Mesenchymal stem cell (in vitro differentiated cells and primary cell): ENCODE measurements at places on chromosomes 2 and 18.

DNA sequence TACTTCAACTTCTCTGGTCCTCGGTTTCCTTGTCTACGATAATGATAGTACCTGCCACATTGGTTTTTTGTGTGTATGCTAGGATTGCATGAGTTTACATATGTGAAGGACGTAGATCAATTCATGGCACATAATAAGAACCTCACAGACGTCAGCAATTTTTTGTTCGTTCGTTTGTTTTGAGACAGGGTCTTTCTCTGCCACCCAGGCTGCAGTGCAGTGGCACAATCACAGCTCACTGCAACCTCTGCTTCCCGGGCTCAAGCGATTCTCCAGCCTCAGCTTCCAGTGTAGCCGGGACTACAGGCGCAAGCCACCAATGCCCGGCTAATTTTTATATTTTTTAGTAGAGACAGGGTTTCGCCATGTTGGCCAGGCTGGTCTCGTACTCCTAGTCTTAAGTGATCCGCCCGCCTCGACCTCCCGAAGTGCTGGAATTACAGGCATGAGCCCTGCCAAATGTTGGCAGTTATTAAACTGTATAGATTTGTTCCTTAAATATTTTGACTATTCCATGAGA, 756 bp upstream of the SLC35F5 start:
- no peak overlapping the region for H3K4me3 ChIP-seq
- peak overlapping the region; percentile 69 for H3K27ac ChIP-seq
- peaks cover 20% of the 10 kb centered on the region for H3K36me3 ChIP-seq
- no peaks in the 10 kb centered on the region for H3K27me3 ChIP-seq
- peaks cover 1% of the 10 kb centered on the region for H3K4me1 ChIP-seq

DNA sequence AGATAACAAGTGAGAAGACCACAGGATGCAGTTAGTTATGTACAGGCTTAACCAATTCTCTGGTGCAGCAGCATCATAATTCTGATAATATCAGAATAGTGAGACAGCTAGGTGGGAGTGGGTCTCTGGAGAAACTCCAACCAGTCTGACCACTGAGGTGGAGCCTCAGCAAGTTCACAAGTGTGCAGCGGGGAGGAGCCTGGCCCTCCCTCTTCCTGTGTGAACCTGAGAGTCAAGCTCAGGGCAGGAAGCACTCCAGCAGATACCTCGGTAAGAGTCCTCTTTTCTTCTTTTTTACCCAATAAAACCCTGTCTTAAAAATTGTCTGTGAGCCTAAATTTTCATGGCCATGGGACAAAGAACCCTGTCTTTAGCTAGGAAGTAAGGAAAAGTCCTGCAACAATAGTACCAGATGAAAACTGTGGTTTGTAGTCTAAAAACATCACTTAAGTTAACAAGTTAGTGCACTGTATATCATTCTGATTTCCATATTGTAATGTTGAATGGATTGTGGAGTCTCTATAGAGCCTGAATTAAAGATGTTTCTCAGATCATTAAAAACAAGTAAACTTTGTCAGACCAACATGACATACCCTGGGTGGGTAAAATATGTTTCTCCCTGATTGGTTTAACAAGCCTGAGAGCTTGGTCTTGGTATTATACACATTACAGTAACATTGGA, 370.8 kb downstream of the TMEM182 start:
- no peaks in the 10 kb centered on the region for H3K4me1 ChIP-seq
- DNase-seq, result no peak
- H3K27ac ChIP-seq, result no peak overlapping the region
- no peaks in the 10 kb centered on the region for H3K36me3 ChIP-seq

GRCh38 chr2:123453046-123453700, 571.9 kb upstream of the CNTNAP5 start:
- H3K36me3 ChIP-seq, result no peaks in the 10 kb centered on the region
- DNase-seq, result no peak
- H3K4me1 ChIP-seq, result no peaks in the 10 kb centered on the region
- H3K4me3 ChIP-seq, result no peak overlapping the region
- no peaks in the 10 kb centered on the region for H3K27me3 ChIP-seq

- peaks cover 25% of the 10 kb centered on the region for H3K36me3 ChIP-seq
- DNase-seq, result peak; percentile 32
- peaks cover 17% of the 10 kb centered on the region for H3K27me3 ChIP-seq
Measured at GRCh38 chr2:238162846-238163441, 4.2 kb downstream of the ERFE start.

GRCh38 chr2:158457092-158457825, 507 bp downstream of the PKP4 start:
- H3K4me3 ChIP-seq, result peak overlapping the region; percentile 91
- peaks cover 2% of the 10 kb centered on the region for H3K4me1 ChIP-seq
- DNase-seq, result peak; percentile 80
- peak overlapping the region; percentile 87 for H3K27ac ChIP-seq
- H3K36me3 ChIP-seq, result no peaks in the 10 kb centered on the region

DNA sequence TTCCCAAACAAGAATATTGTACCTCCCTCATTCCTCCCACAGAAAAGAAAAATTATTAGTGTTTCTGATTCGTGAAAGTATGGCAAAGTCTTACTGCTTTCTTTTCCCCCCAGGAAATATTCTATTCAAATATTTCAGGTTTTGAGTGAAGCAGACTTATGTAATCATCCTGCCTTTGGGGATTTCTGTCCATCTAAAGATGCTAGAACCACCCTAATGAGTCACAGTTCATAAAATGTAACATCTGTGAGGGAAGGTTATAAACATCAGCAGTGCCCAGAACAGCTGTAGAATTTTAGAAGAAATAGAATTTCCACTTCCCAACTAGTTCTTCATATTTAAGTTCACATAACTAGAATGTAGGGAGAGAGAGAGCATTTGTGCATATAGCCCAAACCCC, 39.0 kb downstream of the EEF1B2 start:
- H3K4me3 ChIP-seq, result no peak overlapping the region
- H3K36me3 ChIP-seq, result no peaks in the 10 kb centered on the region
- no peaks in the 10 kb centered on the region for H3K27me3 ChIP-seq
- H3K4me1 ChIP-seq, result no peaks in the 10 kb centered on the region

DNA sequence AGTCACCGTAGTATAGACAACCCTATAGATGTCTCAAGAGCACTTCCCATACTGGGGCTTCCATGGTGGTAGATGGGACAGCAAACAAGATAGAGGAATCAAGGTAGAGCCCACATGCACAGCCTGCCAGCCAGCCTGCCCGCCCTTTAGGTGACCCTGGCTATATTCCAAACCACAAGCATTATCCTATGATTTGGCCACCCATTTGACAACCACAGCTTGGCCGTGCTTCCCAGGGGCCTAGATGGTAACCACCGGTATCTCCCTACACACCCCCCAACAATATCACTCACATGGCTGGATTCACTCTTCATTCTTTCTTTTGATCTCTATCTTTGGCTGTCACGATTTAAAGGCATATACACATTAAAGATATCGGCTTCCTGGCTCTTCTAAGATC, 85.3 kb downstream of the CDK15 start:
- no peaks in the 10 kb centered on the region for H3K36me3 ChIP-seq
- H3K4me3 ChIP-seq, result no peak overlapping the region
- H3K27me3 ChIP-seq, result peaks cover 6% of the 10 kb centered on the region
- H3K4me1 ChIP-seq, result peaks cover 3% of the 10 kb centered on the region

GRCh38 chr2:96274355-96275056, 8.5 kb downstream of the CIAO1 start:
- no peaks in the 10 kb centered on the region for H3K4me1 ChIP-seq
- H3K27ac ChIP-seq, result peak overlapping the region; percentile 8
- H3K27me3 ChIP-seq, result no peaks in the 10 kb centered on the region
- H3K36me3 ChIP-seq, result peaks cover 85% of the 10 kb centered on the region

- H3K4me1 ChIP-seq, result peaks cover 3% of the 10 kb centered on the region
- no peak overlapping the region for H3K27ac ChIP-seq
- no peak for DNase-seq
- H3K36me3 ChIP-seq, result no peaks in the 10 kb centered on the region
Measured at GRCh38 chr18:80075940-80076339, 33.1 kb upstream of the ADNP2 start.

GRCh38 chr2:105553538-105554196, 154.8 kb upstream of the FHL2 start:
- no peak overlapping the region for H3K4me3 ChIP-seq
- peak overlapping the region; percentile 32 for H3K27ac ChIP-seq
- no peaks in the 10 kb centered on the region for H3K36me3 ChIP-seq
- H3K27me3 ChIP-seq, result peaks cover 55% of the 10 kb centered on the region

- H3K4me3 ChIP-seq, result no peak within 1 kb of the TSS
- peak; percentile 46 for DNase-seq
- no peaks in the 10 kb centered on the region for H3K36me3 ChIP-seq
- no peak within 1 kb of the TSS for H3K27ac ChIP-seq
Measured at GRCh38 chr2:102473020-102473419, at the start of gene SLC9A4. SLC9A4 (plus strand) TSS chr2:102473226; CDS start chr2:102473760, 534 bp downstream.

DNA sequence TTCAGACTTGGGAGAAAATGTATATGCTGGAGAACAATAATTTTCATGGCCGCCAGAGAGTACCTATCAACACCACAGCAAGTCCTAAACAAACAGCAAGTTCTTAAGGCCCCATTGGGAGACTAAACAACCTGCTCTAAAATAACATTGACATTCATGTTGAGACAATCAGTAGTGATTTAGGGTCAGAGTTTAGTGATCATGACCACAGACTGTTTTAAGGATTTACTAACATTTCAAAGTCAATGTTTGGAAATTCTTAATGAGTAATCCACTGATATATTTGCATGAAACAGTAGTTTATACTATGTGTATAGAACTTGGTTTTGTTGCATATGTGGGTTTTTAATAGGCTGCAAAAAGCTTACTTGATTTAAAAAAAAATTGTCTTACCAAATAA, 34.7 kb downstream of the RASGRP3 start:
- no peaks in the 10 kb centered on the region for H3K27me3 ChIP-seq
- DNase-seq, result peak; percentile 81
- no peaks in the 10 kb centered on the region for H3K36me3 ChIP-seq
- no peaks in the 10 kb centered on the region for H3K4me1 ChIP-seq

GRCh38 chr18:79488311-79489050, 92.8 kb downstream of the NFATC1 start:
- no peaks in the 10 kb centered on the region for H3K27me3 ChIP-seq
- DNase-seq, result no peak

GRCh38 chr2:70121627-70122372, 34.5 kb downstream of the PCBP1 start:
- no peak overlapping the region for H3K4me3 ChIP-seq
- H3K36me3 ChIP-seq, result no peaks in the 10 kb centered on the region
- H3K4me1 ChIP-seq, result peaks cover 26% of the 10 kb centered on the region

GRCh38 chr2:149606251-149606811, 18.8 kb upstream of the MMADHC start:
- H3K4me1 ChIP-seq, result no peaks in the 10 kb centered on the region
- H3K36me3 ChIP-seq, result no peaks in the 10 kb centered on the region
- H3K4me3 ChIP-seq, result no peak overlapping the region
- no peak overlapping the region for H3K27ac ChIP-seq

GRCh38 chr18:69230204-69230603, 170.5 kb upstream of the DOK6 start:
- no peaks in the 10 kb centered on the region for H3K4me1 ChIP-seq
- no peak for DNase-seq
- H3K4me3 ChIP-seq, result no peak overlapping the region
- no peak overlapping the region for H3K27ac ChIP-seq
